CD4-positive, alpha-beta T cell treated with Interleukin-4 for 1 hour (primary cell): ENCODE measurements at places on chromosomes 12 and 14.

DNA sequence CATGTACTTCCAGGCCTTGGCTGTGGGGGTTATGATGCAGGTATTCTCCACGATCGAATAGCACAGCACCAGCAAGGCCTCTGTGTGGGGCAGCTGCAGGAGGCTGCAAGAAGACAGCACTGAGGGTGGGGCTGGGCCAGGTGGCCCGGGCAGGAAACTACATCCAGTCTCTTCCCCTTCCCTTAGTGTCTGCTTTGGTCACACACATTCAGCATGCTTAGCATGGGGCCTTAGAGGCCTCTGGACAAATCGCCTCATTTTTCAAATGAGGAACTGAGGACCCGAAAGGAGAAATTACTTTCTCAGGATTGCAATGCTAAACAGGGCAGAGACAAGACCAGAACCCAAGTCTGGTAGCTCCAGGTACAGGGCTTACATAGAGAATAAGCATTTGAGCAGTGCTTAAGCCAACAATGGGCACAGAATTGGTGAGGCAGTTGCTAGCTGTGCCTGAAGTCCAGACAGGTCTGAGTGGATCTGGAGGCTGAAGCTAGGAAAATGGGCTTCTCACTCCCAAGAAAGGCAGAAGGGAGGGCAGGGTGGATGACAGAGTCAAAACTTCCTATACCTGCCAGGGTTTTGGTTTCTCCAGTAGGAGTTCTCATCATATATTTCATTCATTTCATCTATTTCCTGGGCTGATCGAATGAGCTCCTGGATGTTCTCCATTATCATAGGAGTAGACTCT is 3.5 kb downstream of the ACRBP start:
- DNase-seq = no peak

DNA sequence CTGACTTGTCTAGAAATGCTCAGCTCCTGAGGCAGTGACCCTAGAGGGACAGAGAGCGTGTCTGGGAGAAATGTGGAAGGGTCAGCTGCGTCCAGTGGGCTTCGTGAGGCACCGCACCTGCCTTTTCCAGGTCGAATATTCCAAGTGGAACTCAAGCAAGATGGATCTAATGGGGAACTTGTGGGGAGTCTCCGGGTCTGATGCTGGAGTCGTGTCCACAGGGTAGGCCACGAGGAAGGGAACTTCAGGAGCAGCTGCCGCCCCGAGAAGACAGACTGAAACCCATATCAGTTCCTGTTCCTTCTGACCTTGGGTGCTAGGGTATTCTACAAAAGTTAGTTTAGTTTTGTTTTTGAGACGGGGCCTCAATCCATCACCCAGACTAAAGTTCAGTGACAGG is 67.5 kb downstream of the TNFAIP2 start:
- DNase-seq = no peak

DNA sequence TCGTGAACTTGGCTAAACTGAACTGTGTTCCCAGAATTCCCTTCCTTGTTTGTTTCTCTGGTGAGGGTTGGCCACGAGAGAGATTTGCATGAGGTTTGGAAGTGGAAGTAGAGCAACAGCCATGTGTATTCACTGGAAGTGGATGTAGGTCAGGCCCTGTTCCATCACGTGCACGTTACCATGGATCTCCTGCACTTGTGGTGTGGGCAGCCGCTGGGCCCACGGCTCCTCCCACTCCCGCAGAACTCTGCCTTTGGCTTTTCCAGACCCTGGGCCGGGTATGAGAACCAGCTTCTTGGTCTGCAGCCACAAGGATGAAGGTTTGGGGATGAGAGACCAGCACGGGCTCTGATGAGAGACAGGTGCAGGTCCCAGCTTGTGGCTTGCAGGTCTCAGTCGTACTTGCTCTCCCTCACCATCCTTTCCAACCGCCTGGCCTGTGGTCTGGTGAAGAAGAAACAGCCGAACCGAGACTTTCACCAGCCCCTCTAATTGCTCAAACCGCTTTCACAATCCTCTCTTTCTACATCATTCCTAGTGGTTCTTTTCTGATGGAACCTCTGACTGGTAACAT is 94.9 kb downstream of the DUSP16 start:
- DNase-seq = peak; percentile 85

GRCh38 chr12:92814584-92814983 is 111.8 kb downstream of the PLEKHG7 start:
- DNase-seq = no peak

GRCh38 chr14:22194664-22195063 is 394.4 kb downstream of the DAD1 start:
- DNase-seq = no peak

DNA sequence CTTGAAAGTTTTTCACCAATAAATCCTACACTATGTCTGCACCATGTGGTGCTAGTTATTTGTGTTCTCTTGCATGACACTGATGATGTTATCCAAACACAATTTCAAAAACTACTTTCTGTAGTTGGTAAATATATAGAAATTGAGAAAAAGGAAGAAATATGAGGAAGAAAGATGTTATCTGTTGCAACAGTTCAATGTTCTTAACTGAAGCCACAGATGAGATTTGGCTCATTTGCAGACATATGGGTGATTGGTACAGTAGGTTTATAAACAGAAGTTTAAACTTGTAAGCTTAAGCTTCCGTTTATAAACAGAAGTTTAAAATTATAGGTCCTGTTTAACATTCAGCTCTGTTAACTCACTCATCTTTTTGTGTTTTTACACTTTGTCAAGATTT is at the start of gene CLEC12A:
CLEC12A (plus strand) TSS at position 229 of the 400 bp plus-strand sequence. CDS start 188 bp downstream, outside the sequence.
- DNase-seq = no peak

DNA sequence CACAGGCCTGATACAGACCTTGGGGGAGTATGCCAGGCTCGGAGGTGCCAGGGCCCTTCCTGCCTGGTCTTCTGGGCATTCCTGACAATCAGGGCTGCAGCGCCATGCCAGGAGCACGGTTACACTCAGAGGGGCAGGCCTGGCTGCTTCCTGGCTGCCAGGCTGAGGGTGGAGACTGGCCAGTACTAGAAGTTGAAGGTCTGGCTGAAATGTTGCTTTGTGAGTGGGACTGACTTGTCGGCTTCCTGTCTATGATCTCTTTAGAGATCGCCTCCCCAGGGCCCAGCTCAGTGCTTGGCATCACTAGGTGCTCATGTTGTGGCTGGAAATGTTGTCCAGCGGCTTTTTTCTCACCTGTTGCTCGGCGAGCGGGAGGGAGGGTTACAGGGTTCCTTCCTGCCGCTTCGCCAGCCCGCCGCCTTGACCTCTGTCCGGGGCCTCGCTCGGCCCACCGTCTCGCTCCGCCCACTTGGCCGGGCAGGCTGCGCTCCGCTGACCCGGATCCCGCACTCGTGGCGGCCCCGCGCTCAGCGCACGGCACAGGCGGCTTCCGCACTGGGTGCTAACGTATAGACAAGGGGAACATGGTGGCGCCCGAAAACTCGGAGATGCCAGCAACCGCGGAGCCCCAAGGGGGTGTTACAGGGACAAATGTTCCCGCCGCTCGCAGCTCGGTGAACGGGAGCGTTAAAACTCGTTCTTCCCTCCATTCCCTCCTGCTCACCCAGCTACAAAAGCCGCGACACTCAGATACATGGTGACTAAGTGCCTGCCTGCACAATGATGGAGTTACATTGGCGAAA is 32.6 kb downstream of the PAPLN start:
- DNase-seq = no peak

DNA sequence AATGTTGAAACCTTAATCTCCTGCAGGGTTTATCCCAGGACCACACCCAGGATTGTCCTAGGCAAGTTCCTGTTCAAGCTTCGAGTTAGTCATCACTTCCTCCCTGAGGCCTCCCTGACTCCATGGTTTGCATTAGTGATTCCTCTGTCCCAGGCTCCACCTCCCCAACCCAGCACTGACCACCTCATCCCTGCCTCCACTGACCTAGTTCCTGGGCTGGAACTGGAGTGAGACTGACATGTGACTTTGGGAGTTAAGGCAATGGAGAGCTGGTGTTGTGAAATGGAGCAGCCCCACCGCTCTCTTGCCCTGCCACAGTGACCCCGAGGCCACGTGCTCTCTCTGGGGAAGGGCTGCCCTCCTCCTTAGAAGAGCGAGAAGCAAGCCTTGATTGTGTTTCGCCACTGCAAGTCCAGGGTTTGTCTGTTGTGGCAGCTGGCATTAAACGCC is 15.8 kb upstream of the DTX1 start:
- DNase-seq = no peak

DNA sequence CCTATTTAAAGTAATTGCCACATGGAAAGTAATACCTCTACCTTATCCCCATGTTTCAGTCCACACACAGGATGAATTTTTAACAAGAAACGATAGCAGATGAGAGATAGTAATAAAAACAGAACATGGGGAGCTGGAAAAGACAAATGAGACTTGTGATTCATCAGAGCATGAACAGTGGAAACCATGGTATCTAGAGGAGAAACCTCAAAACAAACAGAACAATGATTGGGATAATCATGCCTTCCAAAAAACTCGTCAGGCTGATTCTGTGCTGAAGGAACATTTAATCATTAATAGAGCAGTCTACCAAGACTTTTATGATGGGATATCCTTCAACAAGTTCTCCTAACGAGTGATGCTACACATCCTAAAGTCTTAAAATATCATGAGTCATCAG is 1390.7 kb downstream of the FSCB start:
- DNase-seq = no peak

DNA sequence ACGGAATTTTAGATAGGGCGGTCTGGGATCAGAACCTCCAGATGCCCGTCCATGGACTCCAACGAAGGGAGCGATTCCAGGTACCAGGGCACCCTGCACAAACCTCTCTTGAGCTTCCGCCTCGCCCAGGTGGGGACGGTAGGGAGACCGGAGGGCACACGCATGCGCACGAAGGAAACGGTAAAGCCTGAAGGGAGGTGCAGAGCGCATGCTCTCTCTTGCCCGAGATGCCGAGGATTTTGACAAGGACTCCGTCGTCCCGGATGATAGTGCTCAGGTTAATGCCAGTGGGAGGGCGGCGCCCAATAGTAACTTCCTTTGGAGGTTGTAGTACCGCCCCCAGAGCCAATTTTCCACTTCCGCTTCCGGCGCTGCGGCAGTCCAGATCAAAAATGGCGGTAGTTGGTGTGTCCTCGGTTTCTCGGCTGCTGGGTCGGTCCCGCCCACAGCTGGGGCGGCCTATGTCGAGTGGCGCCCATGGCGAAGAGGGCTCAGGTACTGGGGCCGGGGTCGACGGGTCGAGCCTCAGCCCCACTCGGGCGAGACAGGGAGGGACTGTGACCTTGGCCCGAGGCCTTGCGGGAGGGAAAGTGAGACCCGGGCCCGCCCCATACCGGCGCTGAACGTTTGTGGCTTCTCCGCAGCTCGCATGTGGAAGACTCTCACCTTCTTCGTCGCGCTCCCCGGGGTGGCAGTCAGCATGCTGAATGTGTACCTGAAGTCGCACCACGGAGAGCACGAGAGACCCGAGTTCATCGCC is at the start of gene COX6A1:
COX6A1 (plus strand) TSS at position 379 of the 760 bp plus-strand sequence; CDS start at position 393, 14 bp downstream.
- DNase-seq = peak; percentile 99

DNA sequence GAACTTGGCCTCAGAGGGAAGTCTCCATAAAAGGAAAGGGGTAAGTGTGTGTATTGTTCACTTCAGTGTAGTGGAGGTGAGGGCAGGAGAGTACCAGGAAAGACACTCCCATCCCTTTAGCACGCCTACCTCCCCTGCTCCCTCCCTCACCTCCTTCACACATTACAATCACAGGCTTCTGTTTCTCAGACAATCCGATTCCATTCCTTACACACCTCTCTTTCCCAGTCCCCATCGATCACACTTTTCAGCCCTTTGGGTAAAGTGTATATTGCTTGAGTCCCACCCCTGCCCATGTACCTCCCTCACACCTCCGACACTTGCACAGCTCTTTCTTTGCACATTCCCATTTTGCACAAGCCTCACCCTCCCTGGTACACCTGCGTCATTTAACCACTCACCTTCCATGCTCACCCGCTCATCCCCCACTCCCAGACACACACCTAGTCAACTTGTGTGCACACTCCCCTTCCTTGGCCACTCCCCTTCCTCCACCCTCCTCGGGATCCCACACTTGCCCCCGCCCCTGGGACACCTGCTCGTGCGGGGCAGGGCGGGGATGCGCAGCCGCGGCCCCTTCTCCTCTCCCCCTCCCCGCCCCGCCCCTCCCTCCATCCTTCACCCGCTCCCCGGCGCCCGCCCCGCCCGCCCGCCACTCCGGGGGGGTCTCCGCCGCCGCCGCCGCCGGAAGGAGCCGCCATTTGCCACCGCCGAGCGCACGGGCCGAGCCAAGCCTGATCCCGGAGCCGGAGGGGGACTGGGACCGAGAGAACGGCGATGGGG is at the start of gene MARCHF9:
MARCHF9 (plus strand) TSS at position 693 of the 783 bp plus-strand sequence. CDS start 426 bp downstream, outside the sequence.
- peak; percentile 91 for DNase-seq

DNA sequence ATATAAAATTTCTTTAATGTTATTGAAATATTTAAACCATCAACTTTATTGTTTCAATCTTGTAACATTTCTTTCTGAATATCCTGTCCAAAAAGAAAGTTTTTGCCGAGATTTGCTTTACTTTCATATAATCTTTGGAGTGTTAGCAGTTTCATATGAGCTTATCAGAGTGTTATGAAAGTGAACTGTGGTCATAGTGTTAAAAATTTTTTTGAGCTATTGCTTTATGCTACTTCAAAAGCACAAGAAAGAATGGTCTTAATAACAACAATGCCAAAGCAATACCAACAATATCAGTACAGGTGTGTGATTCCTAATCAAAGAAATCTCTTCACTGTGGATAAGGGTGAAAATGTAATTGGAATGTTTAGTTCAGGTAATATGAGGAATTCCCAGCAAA is 1994.9 kb upstream of the FLRT2 start:
- DNase-seq = no peak

- DNase-seq = no peak
These were observed 1351.1 kb downstream of the TMEM121 start for GRCh38 chr14:106877517-106877916.

DNA sequence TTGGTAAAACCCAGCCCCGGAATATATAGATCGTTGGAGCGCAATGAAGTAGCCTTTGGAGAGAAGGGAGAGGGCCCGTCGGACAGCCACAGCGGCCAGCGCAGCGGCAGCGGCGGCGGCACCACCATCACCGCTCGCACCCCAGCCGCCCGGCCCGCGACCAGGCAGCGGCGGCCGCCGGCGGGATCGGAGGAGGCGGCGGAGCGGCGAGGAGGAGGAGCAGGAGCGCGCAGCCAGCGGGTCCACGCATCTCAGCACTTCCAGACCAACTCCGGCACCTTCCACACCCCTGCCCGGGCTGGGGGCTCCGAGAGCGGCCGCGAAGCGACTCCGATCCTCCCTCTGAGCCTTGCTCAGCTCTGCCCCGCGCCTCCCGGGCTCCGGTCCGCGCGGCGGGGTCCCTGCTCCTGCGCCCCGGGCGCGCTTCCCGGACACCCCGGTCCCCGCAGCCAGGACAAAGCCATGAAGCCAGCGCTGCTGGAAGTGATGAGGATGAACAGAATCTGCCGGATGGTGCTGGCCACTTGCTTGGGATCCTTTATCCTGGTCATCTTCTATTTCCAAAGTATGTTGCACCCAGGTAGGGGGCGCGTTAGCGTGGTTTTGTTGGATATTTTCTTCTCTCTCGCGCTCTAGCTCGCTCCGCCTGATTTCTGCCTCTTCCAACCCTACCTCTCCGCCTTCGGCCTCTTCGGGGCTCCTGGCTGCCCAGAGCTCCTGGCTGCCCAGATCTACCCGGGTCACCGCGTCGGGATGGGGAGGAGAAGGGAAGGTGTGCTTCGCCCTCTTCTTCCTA is 400 bp downstream of the CHST11 start:
- peak; percentile 57 for DNase-seq

DNA sequence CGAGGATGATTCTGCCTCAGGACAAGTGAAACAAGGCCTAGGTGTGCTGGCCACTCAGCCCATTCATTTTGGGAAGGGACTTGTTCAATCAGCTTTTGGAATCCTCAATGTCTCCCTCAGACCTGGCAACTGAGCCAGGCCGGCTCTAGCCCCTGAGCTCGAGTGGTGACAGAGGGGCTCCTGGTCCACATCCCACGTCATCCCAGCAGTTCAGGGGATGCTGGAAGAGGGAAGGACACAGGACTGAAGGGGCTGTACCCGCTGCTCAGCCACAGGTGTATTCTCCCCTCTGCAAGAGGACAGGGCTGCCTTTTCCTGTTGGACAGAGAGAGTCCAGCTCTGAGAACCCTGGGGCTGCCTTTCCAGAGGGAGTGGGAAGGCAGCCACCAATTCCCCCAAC is 244.6 kb upstream of the SFSWAP start:
- DNase-seq = no peak
